ENCODE measurements at places on chromosomes 12 and 14.

DNA sequence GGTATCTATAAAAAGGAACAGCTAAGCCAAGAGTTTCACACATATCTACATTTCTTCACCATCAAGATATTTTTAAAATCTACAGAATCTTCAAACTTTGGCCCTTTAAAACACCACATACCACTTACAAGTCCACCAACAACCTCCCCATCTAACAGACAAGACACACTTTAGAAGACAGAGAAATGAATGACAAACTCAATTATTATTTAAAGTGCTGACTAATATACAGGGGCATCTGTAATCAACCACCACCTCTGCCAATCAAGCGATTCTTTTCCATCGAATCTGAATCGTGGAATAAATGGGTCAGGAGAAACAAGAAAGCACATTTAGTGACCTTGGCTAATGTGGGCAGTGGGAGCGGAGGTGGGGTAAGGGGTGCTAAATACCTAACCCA lies 7.7 kb downstream of the SETD3 start:
- DNase-seq = peak; percentile 24

GRCh38 chr14:50529288-50530179 lies 2.8 kb downstream of the MAP4K5 start:
- peak; percentile 47 for DNase-seq

- no peak for DNase-seq
Observed at GRCh38 chr14:65339866-65340265, 72.7 kb upstream of the FUT8 start.

DNA sequence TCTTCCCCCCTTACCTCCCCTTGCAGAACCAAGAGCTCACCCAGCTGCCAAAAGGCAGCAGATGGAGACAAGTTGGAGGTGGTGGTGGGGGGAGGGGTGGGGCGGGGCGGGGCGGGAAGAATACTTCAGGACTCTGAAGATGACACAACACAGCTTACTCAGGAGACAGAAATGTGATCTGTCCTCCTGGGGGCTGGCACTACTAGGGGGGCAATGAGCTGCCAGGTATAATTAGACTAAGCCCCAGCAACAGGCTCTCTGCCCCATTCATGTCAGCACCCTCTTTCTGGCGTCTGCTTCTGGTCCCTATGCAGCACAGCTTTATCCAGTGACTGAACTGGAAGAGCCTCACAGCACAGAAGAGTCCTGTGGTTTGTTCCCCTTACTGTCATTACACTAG lies 407.0 kb downstream of the MED13L start:
- DNase-seq = no peak

DNA sequence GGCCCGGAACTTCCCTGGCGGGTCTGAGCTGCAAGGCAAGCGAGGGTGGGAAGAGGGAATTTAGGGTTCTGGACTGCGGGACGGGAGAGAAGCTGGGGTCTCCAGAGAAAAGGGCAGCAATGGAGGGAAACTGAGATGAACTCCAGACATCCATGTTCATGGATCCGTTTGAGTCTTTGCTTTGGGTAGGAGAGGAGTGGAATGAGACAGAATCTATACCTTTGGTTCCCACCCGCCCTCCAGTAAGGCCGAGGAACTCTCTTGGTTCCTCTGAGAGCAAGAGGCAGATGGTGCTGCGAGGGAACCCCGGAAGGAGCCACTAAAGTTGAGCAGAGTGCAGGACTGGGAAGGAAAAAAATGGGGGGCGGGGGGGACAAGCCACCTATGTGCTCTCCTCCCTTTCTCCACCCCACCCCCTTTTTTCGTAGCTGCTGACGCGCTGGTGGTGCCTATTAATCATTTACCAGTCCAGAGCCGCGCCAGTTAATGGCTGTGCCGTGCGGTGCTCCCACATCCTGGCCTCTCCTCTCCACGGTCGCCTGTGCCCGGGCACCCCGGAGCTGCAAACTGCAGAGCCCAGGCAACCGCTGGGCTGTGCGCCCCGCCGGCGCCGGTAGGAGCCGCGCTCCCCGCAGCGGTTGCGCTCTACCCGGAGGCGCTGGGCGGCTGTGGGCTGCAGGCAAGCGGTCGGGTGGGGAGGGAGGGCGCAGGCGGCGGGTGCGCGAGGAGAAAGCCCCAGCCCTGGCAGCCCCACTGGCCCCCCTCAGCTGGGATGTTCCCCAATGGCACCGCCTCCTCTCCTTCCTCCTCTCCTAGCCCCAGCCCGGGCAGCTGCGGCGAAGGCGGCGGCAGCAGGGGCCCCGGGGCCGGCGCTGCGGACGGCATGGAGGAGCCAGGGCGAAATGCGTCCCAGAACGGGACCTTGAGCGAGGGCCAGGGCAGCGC lies 1.2 kb downstream of the SSTR1 start:
- DNase-seq = peak; percentile 85

DNA sequence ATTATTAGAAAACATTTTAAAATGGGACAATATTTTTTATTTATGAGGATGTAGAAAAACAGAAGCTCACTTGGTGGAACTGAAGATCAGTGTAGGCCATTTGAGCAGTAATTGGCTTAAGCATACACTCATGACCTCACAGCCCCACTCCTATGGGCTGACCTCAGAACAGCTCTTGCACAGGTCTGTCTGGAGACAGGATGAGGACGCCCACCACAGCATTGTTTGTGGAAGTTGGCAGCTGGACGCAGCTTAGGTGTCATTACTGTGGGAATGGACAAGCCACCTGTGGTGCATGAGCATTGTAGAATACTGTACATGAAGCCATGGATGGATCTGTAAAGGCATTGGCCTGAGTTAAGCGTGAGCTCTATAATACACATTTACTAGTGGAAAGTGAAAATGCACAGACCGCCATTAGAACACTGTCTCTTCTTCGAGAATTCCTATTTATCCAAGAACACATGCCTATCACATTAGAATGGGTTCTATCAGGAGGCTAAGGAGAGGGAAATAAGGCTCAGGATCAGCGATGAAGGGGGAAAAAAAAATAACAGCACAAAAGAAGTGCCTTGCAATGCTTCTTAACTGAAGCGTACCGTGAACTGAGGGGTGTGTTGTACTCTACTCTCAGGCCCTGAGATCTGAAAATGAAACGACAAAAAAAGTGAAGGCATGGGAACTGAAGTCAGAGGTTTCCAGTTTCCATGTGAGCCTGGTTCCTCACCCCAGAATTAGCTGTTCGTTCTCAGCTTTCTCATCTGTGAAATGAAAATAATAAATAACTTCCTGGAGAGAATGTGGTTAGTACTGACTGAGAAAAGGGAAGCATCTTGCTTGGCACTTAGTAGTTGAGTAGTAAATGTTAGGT lies 33.6 kb downstream of the KCNA1 start:
- DNase-seq = no peak

DNA sequence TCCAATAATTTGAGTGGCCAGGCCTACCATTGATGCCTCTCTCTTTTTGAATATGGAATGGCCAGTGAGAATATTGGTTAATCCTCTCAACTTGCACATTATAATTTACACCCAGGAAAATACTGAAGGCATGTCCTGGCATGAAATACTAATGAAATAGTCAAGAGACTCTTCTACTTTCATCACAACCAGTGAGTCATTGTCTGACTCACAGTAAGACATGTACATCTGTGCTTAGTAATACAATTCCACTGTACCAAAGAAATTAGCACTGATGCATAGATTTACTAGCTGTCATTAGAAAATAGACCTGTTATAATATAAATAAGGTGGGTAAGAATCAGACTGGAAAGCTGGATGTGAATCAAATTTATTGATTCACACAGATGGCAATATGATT lies 31.6 kb downstream of the KCNC2 start:
- DNase-seq = peak; percentile 86

GRCh38 chr12:5187136-5187535 lies 143.5 kb downstream of the KCNA5 start:
- DNase-seq = no peak

- peak; percentile 24 for DNase-seq
Observed at GRCh38 chr12:31117203-31118011, 43.7 kb downstream of the DDX11 start.

DNA sequence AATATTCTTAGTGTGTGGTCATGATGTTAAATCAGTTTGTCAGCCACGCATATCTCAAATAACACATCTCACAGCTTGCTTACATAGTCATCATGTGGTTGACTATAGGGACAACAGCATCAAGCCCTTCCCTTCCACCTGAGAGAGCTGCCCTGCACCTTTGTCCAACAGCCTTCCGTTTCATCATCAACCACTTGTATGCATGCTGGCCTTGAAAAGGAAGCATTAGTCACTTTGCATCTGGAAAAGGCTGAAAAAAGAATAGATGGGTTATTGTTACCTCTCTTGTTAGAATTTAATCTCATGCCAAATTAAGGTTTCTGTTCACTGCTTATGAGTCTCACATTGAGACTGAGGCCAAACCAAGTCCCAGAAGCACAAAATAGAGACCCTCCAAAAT lies 1586.5 kb upstream of the SEL1L start:
- DNase-seq = no peak

GRCh38 chr12:108582509-108582908 lies 15.4 kb downstream of the TMEM119 start:
- DNase-seq = no peak

GRCh38 chr14:66965831-66966230 lies 223.4 kb upstream of the GARIN2 start:
- peak; percentile 76 for DNase-seq

GRCh38 chr14:65949711-65950516 lies 536.3 kb upstream of the CCDC196 start:
- DNase-seq = peak; percentile 8

DNA sequence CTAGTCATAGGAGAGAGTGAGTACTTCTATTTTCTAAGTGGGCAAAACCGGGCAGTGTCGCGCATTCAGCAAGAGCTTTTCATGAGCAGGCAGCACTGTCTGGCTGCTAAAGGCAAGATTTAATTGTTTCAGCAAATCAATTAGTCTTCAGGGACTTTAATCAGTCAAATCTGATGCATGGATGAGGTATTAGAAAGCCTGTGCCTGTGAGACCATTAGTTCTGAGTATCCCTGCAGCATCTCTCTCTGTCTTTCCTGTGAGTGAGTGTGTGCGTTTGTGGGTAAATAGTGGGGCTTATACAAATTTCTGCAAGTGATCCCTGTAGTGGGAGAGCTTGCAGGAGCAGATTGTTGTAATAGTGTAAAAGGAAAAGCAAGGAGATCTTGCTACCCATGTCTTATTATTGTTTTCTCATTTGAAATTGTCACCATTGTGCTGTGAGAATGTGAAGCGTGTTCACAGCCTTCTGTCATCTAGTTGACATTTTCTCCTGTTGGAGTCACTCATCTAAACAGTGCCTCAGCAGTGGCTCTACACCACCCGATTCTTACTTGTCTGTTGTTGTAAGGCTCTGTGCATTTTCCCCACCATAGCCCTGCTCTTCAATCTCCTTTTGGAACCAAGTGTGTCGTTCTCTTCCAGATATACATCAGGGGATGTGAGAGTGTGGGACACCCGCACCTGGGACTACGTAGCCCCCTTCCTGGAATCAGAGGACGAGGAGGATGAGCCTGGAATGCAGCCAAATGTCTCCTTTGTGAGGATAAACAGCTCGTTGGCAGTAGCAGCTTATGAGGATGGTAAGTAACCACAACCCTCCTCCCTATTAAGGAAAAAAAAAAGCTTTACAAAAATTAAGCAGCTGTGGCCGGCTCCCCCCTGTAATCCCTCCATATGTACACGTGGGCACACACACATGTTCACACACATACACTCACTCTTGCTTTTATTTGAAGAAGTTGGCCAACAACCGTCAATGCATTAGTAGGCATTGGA lies 53.6 kb downstream of the FBXW8 start:
- DNase-seq = no peak

DNA sequence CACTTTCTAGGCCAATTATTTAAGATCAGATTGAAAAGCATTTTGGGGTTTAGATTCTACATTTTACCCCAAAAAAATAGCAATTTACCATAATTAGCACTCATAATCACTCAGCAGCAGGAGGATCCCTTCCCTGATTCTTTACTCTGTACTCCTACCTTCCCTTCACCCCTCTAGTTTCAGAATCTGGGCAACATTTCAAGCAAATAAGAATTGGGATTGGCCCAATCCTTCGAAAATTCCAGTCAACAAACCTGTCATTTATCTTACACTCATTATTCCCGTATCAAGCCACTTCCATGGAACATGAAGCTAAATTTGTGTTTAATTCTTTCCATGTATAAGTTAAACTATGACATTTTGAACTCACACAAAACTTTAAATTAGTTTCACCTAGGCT lies 349.1 kb upstream of the USP15 start:
- no peak for DNase-seq

DNA sequence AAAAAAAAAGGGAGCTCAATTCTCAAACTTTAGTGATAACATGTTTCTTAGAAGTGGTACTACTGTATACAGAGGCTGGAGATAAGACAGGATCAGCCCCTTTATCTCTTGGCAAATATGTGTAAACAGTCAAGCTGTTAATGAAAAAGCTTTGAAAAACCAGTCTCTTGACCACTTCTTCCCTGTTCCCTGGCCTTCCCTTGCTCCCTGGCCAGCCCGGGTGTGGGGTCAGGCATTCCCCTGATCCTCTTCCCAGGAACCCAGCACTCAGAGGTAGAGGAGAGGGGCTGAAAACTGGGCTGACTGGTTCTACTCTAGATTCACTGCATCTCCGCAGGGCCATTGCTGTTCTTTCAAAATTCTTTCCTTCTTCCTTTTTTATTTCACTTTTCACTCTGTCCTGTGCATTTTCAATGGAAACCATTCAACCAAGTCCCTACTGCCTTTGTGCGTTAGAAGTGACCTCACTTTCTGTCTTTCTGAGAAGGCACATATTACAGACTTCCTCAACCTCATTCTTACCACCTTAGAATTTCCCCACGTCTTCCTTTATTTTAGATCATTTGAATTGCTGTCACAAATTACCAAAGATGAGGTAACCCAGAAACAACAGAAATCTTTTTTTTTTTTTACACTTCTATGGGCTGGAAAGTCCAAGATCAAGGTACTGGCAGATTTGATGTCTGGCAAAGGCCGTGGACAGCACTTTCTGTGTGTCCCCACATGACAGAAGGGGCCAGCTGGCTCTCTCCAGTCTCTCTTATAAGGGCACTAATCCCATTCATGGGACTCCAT lies 5.7 kb downstream of the GNG2 start:
- DNase-seq = no peak

DNA sequence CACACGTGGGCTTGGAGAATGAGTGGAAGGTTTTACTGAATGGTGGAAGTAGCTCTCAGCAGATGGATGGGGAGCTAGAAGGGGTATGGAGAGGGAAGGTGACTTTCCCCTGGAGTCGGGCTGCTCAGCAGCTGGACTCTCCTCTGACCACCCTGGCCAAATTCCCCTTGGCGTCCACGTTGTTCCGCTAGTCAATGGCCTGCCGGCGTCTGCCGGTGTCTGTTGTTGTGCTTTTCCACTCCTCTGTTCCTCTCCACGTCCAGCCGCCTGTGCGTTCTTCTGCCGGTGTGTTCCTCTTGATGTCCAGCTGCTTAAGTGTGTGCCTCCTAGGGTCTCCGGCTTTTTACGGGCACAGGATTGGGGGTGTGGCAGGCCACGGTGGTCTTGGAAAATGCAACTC lies 203.5 kb downstream of the MYRFL start:
- no peak for DNase-seq

GRCh38 chr12:4036671-4037271 lies 163.6 kb upstream of the PARP11 start:
- no peak for DNase-seq

- DNase-seq = no peak
Observed at GRCh38 chr14:53409289-53409688, 256.2 kb upstream of the DDHD1 start.

GRCh38 chr14:78310272-78310671 lies 140.1 kb downstream of the NRXN3 start:
- DNase-seq = no peak

- no peak for DNase-seq
Observed at GRCh38 chr12:132617822-132618682, 524 bp upstream of the P2RX2 start.

GRCh38 chr12:32788405-32788804 lies 32.7 kb upstream of the YARS2 start:
- DNase-seq = no peak

GRCh38 chr14:78725086-78725485 lies 554.9 kb downstream of the NRXN3 start:
- no peak for DNase-seq
